Bronchus fibroblast of lung (primary cell): ENCODE measurements at places on chromosomes 7 and 10. TPM values are rescaled to one million over a fixed set of nuclear protein-coding genes. Genes with fewer than 3 reads are reported as not detected.

CTAGE6 gene
- not detected in 2 replicates for total RNA-seq

CFAP43 gene
- total RNA-seq: under 0.01 TPM in 1 of 2 replicates, not detected in the other

LIPM gene
- total RNA-seq: not detected in 2 replicates

FKBP6 gene
- total RNA-seq: not detected in 2 replicates

SYPL1 gene
- 38.5 and 45.2 TPM in 2 replicates for total RNA-seq

LANCL2 gene
- total RNA-seq: 13.8 and 18.6 TPM in 2 replicates

MRLN gene
- total RNA-seq: not detected in 2 replicates

TUBB8 gene
- not detected in 2 replicates for total RNA-seq

RTKN2 gene
- 0.89 and 2.0 TPM in 2 replicates for total RNA-seq

PKD2L1 gene
- not detected in 2 replicates for total RNA-seq

DGKB gene
- total RNA-seq: not detected in 2 replicates

GPR22 gene
- total RNA-seq: not detected in 2 replicates

ARHGEF35 gene
- 0.84 and 0.89 TPM in 2 replicates for total RNA-seq

CELF2 gene
- 1.7 and 2.2 TPM in 2 replicates for total RNA-seq

TMEM225B gene
- 0.17 and 0.59 TPM in 2 replicates for total RNA-seq

TMEM139 gene
- total RNA-seq: 0.17 and 0.45 TPM in 2 replicates

SORCS1 gene
- under 0.01 TPM in 1 of 2 replicates, not detected in the other for total RNA-seq

STEAP1B gene
- 23.0 and 24.7 TPM in 2 replicates for total RNA-seq

CAMK2B gene
- total RNA-seq: not detected in 2 replicates

CCL26 gene
- total RNA-seq: 1.7 and 1.9 TPM in 2 replicates

COL13A1 gene
- total RNA-seq: 17.4 and 24.4 TPM in 2 replicates

GBX1 gene
- total RNA-seq: not detected in 2 replicates

ABLIM1 gene
- total RNA-seq: 0.59 and 1.2 TPM in 2 replicates

ZNF425 gene
- 1.0 and 1.3 TPM in 2 replicates for total RNA-seq

ODAD2 gene
- 0.59 and 1.7 TPM in 2 replicates for total RNA-seq

USP6NL gene
- 8.9 and 9.2 TPM in 2 replicates for total RNA-seq

PNLIPRP3 gene
- not detected in 2 replicates for total RNA-seq

SEMA3A gene
- 34.0 and 38.7 TPM in 2 replicates for total RNA-seq

ANLN gene
- 166 and 181 TPM in 2 replicates for total RNA-seq

MYH16 gene
- total RNA-seq: under 0.01 TPM in 1 of 2 replicates, not detected in the other

ADRB1 gene
- total RNA-seq: under 0.01 and 0.17 TPM in 2 replicates

SORBS1 gene
- 0.34 and 0.59 TPM in 2 replicates for total RNA-seq

VGF gene
- 1.7 and 1.9 TPM in 2 replicates for total RNA-seq

SLC39A12 gene
- total RNA-seq: not detected in 2 replicates

PCLO gene
- total RNA-seq: 0.17 and 0.30 TPM in 2 replicates

OPN4 gene
- total RNA-seq: not detected in 2 replicates

CYP3A5 gene
- 0.15 TPM in 1 of 2 replicates, not detected in the other for total RNA-seq

CCT6A gene
- total RNA-seq: 153 and 157 TPM in 2 replicates

LRRN3 gene
- total RNA-seq: 0.59 and 0.84 TPM in 2 replicates
